ENCODE measurements at places on chromosomes 2 and 18.

DNA sequence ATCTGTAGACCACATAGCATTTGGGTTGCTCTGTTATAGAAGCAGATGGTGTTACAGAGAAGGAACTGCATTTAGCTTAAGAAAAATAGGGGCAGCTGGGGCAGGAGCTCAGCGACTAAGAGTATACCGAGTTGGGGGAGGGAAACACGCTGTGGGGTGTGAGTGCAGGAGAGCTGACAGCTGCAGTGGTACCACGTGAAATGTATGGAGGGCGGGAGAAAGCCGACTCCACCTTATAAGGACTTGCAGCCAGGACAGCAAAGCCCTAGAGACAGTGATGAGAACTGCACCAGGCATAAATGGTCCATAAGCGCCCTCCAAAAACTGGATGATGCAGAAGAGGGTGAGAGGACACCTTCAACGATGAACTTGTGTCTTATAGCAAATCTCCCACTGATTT is 237.6 kb downstream of the PRKCE start:
- no peak for DNase-seq

GRCh38 chr18:78751664-78752063 is 228.0 kb upstream of the SALL3 start:
- DNase-seq, result no peak

DNA sequence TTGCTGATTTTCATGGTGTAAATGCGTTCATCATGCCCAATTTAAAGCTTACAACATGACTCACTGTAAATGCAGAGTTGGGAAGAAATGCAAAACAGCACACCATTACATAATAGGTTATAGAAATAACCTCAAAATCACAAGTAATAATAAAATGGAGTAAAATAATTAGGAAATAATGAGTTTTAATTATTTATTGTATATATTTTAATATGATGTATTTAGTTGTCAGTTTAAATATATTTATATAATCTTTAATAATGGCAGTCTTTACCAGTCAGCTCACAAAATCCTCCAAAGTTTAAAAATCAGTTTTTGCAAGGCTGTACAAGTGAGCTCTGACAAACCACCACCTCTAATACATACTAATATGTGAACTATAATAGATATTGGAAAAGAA is 180.2 kb downstream of the RND3 start:
- DNase-seq, result no peak

- DNase-seq, result no peak
Observed at GRCh38 chr2:163659224-163659623, 76.6 kb downstream of the FIGN start.

DNA sequence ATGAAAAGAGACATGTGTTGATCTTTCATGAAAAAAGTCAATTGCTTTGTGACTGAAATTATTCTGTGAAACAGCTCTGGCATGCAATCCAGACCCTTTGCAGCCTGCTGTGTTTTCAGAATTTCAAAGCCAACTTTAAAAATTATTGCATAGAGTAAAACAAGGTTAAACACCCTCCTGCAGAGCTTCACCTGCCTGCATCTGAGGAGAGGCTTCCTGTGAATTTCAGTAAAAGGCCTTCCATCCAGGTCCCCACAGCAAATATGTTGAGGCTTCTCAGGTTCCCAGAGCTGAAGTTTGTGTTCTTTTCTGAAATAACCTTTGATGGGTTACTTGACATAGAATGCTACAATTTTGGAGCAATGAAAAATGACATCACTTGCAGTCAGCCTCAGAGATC is 4.1 kb downstream of the XIRP2 start:
- no peak for DNase-seq

GRCh38 chr2:179247318-179248023 is 17.2 kb downstream of the SESTD1 start:
- DNase-seq, result no peak

GRCh38 chr2:6958616-6959235 is 41.5 kb downstream of the RNF144A start:
- DNase-seq, result no peak

DNA sequence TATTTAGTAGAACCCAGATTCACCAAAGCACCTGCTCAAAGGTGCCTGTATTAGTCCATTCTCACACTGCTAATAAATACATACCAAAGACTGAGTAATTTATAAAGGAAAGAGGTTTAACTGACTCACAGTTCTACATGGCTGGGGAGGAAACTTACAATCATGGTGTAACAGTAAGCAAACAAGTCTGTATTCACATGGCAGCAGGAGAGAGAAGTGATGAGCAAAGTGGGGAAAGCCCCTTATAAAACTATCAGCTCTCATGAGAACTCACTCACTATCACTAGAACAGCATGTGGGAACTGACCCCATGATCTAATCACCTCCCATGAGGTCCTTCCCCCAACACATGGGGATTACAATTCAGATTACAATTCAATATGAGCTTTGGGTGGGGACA is 28.0 kb upstream of the DDX18 start:
- no peak for DNase-seq

GRCh38 chr2:166614503-166614902 is 120.5 kb upstream of the SCN7A start:
- no peak for DNase-seq

GRCh38 chr2:16155366-16155765 is 215.0 kb downstream of the MYCN start:
- no peak for DNase-seq

GRCh38 chr2:232073026-232073425 is 111.5 kb downstream of the DIS3L2 start:
- no peak for DNase-seq

DNA sequence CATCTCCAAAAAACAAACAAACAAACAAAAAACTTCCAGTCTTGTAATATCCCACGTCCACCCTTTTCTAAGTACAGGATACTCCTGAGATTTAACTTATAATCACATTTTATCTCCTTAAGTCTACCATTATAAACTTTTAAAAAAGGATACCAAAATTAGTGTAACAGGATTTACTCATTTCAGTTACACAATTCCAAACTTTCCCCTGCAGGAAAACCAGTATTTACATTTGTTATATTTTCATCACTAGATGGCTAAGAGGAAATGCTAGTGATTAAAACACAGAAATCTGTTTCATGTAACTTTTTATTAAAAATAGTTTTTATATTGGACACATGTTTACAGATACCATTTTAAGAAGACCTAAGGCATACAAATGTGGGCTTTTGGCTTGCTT is 27.5 kb downstream of the CFAP36 start:
- no peak for DNase-seq

GRCh38 chr2:70817284-70817954 is 3.0 kb downstream of the CLEC4F start:
- no peak for DNase-seq

DNA sequence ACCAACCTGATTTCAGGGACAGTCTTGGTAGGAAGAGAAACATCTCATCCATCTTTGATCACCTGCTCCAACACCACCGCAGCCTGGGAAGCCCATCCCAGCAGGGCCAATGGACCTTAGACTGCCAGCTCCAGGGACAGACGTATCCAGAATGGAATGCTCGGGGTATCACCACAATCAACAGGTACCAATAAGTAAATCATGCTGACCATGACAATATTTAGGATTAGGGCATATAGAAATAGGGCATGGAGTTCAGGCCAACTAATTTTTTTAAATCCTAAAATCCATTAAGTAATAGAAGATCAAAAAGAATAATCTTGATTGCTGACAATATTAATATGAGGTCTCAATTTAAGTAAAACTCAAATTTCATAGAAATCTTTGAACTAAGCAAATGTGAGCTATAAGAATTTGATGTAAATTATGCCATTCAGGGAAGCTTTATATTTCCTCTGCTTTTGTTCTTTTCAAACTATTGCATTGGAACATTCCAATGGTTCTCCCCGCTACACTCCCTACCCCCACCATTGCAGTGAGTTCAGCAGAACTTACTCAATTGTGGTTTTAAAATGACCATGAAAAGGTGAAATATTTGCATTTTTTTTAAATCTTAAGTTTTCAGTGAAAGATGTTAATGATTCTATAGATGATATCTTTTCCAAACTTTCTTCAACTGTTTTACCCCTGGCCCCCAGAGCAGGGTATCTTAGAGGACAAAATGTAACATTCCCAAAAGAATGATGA is 138.6 kb downstream of the DNER start:
- DNase-seq, result no peak

DNA sequence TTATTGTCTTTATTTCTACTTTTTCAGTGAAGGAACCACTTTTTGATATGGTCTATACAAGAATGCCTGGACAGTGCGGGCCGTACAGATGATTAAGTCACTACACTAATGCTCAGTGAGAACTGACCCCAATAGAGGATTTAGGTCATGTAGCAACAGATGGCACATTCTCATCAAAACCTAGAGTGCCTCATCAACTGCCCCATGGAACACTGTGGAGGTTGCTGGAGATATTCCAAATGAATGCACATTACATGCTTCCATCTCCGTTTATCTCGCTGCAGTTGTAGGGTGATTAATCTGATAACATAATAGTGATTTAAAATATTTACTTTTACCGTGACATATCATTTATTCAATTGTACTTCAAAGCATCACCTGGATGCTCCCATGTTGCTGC is 41.8 kb upstream of the COPS8 start:
- no peak for DNase-seq
